Natural killer cell (primary cell): ENCODE measurements at places on chromosomes 7 and 10. TPM values are rescaled to one million over a fixed set of nuclear protein-coding genes. Genes with fewer than 3 reads are reported as not detected.

DNA sequence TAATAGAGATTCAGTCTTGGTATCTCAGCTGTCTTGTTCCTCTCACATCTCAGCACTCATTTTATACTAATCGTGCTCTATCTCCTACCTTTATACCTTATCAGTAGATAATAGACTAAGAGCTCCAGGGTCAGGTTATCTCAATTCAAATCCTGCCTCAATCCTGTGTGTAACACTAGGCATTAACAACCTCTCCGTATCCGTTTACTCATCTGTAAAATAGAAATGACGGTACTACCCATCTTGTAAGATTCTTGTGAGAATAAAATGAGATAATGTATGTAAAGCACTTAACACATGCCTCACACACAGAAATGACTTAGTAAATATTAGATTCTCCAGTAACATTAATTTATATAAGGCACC is 622 bp upstream of the P4HA1 start:
- DNase-seq: no peak

DNA sequence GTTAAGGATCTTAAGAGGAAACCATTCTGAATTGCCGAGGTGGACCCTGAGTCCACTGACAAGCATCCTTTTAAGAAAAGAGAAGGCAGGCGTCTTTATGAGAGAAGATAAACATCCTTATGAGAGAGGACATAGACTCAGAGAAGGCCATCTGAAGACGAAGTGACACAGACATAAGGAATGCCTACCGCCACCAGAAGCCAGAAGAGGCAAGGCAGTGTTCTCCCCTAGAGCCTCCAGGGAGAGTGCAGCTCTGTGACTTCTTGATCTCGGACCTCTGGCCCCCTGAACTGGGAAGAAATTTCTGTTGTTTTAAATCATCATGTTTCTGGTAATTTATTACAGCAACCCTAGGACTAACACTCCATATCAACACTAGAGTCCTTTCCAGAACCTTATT is 25.2 kb upstream of the ING3 start:
- no peak for DNase-seq

Gene CPA2
- total RNA-seq: not detected

Gene OGA
- 427 TPM for total RNA-seq

Gene LRRD1
- not detected for total RNA-seq
